ENCODE measurements at places on chromosomes 6 and 20.

GRCh38 chr20:34940081-34940481 is 15.5 kb downstream of the GSS start:
- no peak for DNase-seq

DNA sequence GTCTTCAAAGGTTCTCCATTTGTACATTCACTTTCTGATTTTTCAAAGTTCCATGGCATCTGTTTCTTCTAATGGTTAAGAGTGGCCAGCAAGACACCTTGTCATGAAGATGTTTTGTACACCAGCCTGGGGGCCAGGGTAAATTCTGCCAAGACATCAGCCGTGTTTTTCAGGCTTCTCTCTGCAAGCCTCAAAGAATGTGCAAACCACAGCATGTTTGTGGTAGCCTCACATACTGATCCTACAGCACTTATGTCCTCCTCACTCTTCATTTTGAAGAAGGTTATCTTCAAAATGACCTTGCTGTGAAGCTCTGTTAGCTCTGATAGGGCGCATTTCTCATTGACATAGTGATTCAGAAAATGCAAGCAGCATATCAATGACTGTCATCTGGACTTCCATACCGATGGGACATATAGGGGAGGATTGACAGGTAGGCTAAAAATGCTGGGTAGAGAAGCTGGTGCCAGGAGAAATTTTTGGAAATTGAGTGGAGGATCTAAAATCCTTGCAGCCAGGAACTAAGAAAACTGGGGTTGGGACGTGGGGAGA is 59.3 kb upstream of the SPTLC3 start:
- DNase-seq: no peak

- no peak for DNase-seq
Measured at GRCh38 chr6:46509063-46509462, 17.8 kb upstream of the RCAN2 start.

DNA sequence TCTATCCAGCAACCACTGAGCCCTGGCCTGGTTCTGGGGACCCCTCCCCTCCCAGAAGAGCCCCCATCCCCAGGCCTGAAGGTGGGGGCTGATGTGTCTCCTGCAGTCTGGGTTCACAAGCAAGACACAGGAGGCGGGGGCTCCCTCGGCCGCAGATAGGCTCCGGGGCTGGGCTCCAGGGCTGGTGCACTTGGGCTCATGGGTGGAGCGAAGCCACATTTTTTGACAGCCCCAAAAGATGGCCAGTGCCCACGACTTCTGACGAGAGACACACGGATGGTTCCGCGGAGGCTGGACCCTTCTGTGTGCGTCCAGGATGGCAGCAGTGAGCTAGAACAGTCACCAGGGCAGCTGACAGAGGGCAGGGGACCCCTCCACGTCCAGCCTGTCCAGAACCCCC is 57.1 kb upstream of the GATA5 start:
- DNase-seq: no peak

DNA sequence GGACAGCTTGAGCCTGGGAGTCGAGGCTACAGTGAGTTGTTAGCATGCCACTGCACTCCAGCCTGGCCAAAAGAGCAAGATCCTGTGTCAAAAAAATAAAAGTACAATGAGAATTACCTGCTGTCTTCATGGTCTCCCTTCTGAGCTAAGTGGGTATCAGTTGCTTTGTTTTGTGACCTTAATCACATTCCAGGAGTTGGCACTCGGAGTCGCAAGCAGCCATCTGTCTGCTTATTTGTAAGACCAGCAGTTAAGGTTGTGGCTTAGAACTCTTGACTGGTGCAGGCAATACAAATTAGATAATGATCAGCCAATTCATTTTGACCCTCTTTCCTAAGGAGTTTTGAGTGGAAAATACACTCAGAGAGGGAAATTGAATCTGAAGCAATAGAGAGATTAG is 114.0 kb downstream of the MYO6 start:
- DNase-seq: no peak

- no peak for DNase-seq
Measured at GRCh38 chr20:23058240-23058639, 8.8 kb upstream of the THBD start.

- DNase-seq: no peak
Measured at GRCh38 chr20:16514140-16514539, 59.1 kb downstream of the KIF16B start.

GRCh38 chr6:154901876-154902552 is 93.1 kb upstream of the TIAM2 start:
- DNase-seq: no peak

DNA sequence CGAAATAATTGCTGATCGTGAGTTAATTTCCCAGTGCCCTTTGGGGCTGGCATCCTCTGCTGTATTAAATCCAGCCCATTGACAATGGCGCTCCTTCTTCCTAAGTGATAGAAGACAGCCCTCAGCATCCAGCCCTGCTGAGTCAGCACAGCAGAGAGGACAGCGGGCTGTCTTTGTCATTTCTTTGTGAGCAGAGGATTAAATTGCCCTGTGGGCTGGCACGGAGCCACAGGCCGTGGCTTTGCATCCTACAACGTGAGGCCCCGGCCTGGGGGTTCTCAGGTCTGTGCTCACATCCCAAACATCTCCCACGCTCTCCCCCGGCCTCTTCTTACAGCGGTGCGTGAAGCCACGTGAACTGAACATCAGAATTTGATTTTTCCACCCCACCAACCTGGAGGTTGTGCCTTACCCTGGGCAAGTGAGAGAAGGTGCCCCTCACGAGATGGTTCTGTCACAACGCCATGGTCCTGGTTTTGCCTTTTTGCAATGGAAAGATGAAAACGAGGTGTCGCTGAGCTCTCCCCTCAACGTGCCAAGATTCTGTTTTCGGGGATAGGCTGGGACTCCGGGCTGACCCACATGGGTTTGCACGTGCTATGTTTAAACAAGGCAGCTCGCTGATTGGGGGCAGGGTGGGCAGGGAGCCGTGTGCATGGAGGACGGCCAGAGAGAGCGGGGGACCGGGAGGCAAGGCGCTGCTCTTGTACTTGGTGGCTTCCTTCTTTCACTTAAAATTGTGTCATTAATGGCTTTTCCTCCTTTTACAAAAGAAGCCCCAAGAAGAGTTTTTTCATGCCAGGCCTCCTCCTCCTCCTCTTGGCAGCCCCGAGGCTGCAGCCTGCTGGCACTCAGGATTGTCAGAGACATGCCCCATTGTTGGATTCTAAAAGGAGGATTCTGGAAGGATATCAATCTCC is 19.5 kb downstream of the CDH4 start:
- DNase-seq: no peak

DNA sequence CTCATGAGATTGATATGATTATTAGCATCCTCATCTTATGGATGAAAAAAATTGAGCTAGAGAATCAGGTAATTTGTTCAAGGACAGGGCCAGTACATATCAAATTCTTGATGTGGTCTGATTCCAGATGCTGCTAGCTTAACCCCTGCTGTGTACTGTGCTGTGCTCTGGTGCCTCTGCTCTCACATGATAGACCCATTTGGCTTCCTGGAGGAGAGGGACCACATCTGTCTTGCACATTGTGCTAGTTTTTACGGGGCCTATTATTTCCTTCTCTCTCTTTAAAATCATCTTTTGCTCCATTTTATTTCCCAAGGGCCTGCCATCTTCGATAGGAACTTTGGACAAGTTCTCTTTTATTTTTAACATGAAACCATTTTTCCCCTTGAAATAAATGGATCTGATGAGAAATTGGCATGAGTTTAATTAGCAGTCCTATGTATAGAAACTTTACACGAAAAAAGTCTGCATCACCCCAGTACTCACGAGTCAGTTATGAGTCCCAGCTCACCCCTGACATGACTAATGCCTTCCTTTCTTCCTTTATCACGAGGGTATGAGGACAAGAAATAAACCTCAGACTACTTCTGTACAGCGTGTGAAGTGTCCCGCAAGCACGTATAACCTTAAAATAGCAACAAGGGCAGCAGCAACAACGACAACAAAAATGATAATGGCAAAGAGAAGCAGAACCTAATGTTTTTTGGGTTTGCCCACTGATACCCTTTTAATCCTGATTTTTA is 26.5 kb downstream of the CD109 start:
- peak; percentile 7 for DNase-seq

- DNase-seq: no peak
Measured at GRCh38 chr6:97214671-97215070, 68.3 kb downstream of the MMS22L start.

DNA sequence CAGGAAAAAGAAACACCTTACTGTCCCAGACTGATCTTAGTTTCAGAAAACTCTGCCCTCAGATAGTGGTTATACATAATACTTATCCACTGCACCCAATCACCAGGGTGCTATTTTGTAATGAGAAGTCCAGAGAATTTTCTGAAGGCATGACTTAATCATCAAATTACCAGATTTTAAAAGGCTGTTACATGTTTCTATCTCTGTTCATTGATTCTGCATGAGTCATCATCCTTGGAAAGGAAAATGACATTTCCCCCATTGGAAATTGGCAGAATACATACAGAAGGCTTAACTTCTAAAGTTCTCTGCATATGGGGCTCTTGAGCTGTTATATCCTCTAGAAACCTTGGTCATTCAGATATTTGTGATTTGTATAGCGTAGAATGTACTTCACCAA is 587.9 kb upstream of the FLRT3 start:
- no peak for DNase-seq

- DNase-seq: no peak
Measured at GRCh38 chr6:65546894-65547293, 160.1 kb downstream of the EYS start.

DNA sequence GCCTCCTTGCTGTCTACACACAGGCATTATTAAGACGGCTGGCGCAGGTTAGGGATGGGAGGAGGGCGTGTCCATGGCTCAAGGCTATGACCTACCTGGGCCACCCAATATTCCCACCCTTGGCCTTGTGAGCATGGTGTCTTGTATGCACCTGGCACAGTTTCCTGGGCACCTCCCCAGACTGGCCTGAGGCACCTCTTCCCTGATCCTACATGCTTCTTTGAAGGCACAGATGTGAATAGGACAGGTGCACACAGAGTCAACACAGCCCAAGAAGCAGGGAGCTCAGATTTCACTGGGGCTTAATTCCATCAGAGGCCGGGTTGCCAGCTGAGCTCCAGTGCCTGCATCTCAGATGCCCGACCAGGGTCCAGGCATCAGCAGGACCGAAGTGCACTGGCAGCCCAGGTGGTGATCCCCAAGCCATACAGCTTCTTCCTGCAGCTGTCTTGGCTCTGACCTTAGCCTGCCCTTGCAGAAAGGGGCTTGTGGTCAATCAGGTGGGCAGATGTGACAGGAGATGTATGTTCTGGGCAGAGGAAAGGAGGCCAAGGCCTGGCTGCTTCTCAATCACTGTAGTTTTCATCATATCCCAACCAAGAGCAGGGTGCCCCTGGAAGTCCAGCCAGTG is 287.7 kb downstream of the CLIC5 start:
- DNase-seq: no peak

DNA sequence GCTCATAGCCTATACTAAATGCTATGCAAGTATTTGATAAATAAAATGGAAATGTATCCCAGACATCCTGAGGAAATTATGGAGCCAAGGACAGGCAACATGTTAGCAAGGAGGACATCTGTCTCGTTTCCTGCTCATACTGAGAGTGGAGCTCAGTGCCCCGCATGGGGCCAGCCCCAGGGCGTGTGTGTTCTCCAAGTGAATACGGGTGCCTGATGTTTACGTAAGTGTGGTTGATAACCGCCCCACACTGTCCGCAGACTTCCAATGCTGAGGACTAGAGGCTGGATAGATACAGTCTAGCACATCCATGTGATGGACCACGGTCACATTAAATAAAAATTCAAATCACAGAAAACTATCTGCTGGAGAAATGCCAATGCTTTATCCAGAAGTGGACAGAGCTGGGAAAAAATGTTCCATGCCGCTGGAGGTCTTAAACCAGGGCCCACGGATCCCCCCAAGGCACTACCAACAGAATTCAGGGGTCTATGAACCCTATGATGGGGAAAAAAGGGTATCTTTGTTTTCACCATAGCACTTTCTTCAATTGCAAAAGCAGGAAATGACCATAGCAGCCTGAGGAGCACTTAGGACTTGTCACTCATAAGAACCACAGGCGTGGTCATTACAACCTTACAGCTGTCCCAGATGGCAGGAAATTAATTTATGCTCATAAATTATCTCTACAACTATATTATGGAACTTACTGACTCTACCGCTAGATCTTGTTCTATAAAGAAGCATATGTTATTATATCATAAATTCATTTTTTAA is 24.9 kb downstream of the TGM2 start:
- DNase-seq: no peak

DNA sequence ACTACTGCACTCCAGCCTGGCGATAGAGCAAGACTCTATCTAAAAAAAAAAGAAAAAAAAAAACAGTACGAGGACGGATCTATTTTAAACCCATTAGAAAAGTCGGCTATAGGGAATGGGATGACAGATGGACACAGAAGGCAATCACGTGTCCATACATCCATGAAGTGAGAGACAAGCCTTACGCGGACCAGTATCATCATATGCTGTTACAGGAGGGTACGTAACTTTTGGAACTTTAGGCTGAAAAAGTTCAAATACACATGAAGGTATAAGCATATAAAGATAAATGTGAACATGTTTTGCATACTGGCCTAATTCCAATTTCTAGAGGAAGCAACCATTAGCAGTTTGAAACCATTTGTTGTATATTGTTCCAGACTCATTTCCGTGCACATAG is 109.8 kb upstream of the EXOC2 start:
- DNase-seq: no peak

DNA sequence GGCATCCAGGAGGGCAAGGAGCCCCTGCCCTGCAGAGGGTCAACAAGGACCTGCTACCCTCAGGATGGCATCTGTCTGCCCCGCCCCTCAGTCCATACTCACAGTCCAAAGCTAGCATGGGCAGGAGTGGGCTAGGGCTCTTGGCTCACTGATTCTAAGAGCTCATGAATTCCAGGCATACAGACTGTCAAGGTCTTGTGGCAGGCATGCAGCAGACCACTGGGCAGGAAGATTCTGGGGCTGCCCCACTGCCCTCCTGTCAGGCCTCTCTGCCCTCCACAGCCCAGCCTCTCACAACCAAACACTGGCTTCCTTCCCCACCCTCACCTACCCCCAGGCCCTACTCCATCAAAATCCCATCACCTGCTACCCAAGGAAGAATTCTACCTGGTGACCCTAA is 5.6 kb upstream of the SLC4A11 start:
- no peak for DNase-seq

- DNase-seq: no peak
Measured at GRCh38 chr6:170462366-170463020, 90.6 kb downstream of the PSMB1 start.

- peak; percentile 56 for DNase-seq
Measured at GRCh38 chr6:24583463-24584381, 62.3 kb downstream of the KIAA0319 start.
